NCI-H2227 treated with DMSO at 0.1 percent for 48 hours (cell line): ENCODE measurements at places on chromosomes 11 and 22.
A peak's percentile ranks its signal among the peaks of the same experiment; 100 is the strongest.

DNA sequence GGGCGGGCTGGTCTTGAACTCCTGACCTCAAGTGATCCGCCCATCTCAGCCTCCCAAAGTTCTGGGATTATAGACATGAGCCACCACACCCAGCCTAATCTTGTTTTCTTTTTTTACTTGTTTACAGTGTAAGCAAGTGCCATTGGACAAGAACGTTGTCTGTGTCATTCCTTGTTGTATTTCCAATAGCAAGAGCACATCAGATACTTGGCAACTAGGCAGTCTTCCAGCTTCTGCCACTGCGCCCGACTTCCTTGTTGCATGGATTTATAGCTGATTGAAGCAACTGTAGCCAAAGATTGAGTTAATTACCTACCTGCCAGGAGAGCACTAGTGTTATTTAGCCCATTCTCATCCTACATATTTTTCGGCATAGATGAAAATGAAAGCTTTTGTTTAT is 3.1 kb upstream of the SGSM3 start:
- no peak for DNase-seq

DNA sequence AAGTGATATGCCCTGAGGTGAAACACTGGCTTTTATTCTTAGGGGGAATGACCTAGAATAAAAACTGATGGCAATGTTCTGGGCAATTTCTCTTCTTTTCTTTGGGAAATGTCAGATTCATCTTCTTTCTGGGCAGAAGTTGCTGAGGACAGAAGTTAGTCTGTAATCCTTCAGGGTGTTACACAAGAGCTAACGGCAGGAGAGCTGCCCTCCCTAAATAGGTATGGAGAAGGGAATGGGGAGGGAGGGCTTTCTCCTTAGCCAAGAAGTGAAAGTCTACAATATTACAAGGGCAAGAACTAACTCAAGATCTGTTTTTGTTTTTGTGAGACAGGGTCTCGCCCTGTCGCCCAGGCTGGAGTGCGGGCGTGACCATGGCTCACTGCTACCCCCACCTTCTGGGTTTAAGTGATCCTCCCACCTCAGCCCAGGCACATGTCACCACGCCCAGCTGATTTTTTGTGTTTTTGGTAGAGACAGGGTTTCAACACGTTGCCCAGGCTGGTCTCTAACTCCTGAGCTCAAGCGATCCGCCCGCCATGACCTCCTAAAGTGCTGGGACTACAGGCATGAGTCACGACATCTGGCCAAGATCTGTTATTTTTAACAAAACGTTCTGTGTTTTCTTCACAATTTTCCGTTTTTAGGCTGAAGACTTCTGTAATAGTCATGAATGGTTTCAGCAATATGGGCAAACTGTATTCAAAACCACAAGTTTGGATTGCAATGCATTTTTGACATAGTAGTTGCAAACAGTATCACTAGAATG is 7.2 kb downstream of the PIWIL4 start:
- DNase-seq = no peak

GRCh38 chr11:98679673-98680072 is 341.1 kb upstream of the CNTN5 start:
- DNase-seq = no peak

DNA sequence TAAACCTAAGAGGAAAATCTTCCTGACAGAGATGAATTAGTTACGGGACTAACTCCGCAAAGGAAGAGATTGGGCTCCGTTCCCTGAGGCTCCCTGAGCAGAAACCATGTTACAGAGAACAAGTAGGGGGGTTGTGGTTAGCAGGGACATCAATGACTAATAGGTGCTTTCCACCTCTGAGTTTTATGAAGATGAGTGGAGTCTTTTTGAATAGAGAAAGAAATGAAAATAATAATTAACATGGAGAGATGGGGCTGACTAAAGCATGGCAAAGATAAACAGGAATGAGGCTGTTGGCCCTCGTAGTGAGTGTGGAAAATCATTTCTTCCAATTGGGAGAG is 47.5 kb upstream of the PICALM start:
- no peak for DNase-seq

- DNase-seq = no peak
Observed at GRCh38 chr22:30193031-30193775, 53.4 kb downstream of the LIF start.

DNA sequence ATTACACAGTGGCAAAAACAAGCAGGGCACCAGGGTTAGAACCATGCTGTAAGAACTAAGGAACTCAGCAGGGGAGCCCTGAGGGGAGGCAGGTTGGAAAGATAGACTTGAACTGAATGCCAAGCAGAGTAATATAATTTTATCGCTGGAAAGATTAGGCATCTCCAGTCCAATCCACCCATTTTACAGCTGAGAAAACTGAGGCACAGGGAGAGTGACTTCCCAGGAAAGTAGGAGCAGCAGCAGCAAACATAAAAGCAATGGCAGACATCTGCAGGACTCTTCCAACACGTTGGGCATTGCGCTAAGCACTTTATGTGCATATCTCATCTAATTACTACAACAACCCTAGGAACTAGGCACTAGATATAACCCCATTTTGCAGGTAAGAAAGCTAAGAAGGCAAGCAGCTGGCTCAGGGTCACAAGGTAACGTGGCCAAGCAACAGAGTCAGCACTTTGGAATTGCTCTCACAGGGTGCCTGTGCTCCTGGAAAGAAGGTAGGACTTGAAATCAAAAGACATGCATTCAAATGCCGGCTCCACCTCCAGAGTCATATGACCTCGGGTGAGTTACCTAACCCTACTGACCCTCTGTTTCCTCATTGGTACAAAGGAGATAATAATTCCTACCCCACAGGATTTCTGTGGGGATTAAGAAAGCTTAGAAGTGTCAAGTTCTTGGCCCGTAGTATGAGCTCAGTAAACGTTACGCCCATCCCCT is 215.3 kb downstream of the BARX2 start:
- no peak for DNase-seq

DNA sequence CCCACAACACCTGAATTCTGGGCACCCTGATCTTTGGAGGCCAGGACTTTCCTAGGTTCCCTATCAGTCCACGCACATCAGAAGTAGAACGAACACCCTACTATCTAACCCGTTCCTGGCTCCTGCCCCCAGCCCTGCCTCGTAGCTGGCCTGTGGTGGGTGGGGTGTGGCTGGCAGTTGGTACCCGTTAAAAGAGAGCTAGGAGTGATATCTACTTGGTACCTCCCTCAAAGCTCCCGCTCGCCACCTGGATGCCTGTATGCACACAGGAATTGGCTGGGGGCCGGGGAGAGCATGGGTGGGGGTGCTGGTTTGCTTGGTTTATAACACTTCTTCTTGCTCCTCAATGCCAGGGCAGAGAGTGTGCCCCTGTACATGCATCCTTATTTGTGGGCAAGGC is 14.0 kb upstream of the NECTIN1 start:
- peak; percentile 42 for DNase-seq

- DNase-seq = no peak
Observed at GRCh38 chr11:6129635-6130034, 22.2 kb downstream of the OR56B4 start.

DNA sequence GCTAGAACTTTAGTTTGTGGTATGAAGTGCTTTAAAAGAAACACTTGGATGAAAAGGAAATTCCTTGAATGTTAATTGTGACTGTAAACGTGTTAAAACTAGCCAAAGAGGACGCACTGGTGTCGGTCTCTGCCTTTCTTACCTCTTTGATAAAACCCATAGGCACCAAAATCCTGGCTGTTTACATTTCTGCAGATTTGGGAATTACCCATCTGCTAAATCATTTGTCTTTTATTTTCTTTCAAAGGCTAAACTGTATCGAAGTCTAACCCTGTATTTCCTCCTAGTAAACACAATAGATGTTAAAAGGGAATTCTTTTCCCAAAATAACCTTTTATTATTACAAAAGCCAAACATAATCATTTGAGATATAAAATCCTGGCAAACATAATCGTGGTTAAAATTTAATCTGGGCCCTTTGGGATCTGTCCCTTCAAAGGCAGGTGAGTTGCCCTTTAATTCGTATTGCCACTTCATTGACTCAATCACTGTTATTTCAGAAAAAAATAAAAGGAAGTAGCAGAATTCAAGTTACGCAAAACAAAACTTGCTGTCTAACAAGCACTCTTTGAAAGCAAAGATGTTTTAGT is 2.4 kb downstream of the RASSF10 start:
- DNase-seq = no peak

DNA sequence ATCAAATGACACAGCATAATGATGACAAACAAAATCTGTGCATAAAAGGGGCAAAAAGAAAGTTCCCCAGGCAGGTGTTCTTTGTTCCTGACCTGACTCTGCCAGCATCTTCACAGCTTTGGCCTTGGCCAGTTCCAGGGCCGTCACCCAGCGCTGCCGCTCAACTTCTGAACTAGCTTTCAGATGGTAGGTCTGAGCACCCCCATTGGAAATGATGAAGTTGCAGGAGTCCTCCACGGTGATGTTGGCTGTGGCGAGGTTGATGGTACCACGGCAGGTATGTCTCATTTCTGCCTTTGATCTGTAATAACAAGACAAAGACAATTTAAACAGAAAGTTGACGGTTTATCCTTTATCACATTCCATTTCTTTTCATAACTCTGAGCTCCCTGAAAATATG is 5.3 kb downstream of the OSBP start:
- no peak for DNase-seq

- no peak for DNase-seq
Observed at GRCh38 chr11:85725510-85726258, 39.7 kb upstream of the CCDC89 start.

DNA sequence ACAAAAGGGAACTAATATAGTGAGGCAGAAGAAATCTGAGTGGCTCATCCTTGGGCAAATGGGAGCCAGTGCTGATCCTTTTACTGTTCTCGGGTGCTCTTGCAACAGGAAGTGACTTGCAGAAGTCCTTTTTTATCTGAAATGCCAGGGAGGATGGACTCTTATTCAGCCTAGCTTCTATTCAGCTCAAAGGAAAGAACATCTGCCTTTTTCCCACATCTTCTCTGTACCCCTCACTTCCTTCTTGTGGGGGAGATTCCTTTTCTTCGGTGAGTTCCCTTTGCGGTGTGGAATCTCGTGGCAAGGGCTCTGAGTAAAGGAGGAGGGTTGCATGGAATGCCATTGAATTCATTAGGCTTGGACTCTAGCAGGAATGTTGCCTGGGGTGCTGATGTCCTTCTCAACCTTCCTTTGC is 76.2 kb downstream of the ZBTB16 start:
- no peak for DNase-seq

DNA sequence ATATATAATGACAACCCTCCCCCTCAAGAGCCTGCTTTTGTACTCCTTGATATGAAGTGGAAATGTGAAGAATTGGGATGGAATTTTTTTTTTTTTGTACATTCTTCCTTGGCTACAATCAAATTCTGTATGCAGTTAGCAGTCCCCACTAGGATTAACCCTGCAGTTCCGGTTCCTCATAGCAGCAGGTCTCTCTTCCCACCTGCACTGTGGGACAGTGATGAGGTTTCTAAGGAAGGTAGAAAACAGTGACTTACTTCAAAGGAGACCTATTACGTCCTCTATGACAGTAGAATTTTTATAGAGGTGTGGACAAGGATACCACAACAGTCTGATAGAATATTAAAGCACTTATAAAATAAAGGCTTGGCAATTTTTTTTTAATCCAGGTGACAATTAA is 46.3 kb upstream of the ALKBH3 start:
- no peak for DNase-seq

DNA sequence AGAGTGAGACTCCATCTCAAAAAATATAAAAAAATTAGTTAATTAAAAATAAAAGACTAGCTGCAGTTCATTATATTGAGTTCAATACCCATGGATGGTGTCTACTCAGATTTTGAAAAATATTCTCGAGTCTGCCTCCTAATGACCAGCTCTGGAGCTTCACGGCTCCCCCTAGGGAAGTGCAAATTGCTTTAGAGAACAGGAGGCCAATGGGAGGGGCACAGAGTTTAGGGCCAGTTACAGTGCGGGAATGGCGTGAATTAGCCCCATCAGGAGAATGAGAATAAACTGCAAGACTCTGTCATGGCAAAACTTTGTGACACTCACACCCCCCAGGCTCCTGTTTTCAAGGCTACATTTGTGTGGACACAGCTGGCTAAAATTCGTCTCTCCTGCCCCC is 4.6 kb downstream of the FGF4 start:
- no peak for DNase-seq

GRCh38 chr11:12499071-12499470 is 121.7 kb downstream of the PARVA start:
- DNase-seq = no peak
